ENCODE measurements at places on chromosomes 11 and 22.
A peak's percentile ranks its signal among the peaks of the same experiment; 100 is the strongest.

GRCh38 chr11:86972734-86973133 is 17.5 kb upstream of the FZD4 start:
- no peak for DNase-seq

DNA sequence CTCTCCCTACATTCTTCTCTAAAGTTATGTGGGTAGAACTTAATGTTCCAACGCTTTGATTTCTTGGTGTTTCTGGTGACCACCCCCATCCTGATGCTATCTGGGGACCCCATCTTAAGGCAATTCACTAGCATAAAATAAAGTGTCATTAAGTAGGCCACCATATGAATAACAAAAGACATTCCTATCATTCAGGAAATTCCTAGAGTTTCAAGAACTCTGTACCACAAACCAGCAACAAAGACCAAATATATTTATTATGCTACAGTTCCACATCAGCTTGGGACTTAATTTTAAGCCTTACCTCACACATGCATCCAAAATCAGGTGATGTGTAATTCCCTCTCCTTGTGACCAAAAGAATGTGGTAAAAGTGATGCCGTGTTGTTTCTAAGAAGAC is 254.6 kb upstream of the LRRC4C start:
- no peak for DNase-seq

DNA sequence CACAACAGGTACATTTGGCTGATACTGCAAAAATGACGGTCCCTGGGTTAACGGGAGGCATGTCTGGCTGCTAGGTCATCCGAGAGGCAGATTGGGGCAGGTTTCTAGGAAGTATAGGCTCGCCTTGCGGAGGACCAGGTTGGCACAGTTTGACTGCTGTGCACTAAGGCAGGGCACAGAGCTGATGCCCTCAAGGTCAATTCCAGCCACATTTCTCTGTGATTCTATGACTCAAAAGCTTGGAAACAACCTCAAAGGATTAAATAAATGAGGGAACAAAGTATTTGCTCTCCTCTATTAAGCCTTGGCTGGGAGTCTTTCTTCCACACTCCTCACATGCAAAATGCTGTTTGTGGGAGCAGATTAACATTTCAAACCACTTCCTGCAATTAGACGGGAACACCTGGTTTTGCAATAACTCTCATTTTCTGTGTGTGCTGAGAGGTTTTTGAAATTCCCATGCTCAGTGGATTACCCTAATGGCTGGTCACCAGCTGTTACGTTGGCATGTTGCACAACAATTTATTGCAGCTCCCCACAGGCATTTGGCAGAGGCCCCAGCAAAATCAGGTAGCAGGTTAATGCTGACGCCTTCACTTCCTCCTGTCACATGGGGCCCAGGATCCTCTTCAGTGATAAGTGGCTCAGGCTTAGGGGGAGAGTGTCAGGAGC is 61.0 kb upstream of the PLET1 start:
- no peak for DNase-seq

DNA sequence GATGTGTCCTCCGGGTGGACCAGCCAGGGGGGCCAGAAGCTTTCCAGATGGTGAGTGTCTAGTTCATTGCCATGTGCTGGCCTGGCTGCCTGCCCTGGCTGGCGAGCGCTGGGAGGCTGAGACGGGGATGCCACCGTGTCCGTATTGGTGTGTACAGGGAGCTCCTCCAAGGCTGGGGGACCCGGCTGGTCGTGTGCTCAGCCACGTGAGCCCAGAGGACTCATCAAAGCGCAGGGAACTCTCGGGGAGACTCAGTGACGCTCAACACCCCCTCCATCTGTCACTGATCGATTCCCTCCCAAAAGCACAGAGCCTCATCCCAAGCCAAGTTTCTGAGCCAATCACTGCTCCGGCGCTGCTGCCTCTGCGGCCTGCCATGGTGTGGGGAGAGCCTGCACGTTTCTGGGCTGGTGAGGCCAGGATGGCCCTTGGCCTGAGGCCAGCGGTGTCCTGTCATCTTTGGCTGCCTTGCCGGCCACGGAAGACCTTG is 423.7 kb downstream of the SHANK2 start:
- no peak for DNase-seq

DNA sequence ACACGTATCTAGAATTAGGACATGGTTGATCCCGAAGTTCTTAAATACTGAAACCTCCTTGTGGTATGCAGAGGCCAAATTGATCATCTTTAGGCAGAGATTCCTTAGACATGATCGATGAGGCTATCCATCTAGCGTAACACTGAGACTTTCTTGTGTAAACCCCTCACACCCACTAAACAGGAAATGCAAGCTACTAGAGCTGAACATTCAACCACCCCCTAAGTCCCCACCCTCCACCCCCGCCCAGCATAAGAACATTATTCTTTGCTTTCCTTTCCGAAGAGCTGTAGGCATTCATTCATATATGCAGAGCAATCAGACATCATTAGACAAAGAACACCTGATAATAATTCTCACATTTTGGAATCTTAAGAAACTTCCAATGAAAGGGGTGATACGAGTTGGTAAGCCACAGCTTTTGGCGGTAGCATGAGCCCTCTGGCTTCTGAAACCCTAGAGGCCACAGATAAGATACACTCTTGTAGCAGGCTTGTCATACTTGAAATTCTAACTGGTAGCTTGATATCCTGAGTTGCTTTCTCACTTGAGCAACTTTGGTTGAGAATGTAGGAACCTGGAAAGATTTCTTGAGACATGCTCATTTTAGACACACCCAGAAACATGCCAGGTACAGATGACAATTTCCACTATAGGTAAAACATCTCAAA is 42.2 kb downstream of the FLI1 start:
- no peak for DNase-seq

DNA sequence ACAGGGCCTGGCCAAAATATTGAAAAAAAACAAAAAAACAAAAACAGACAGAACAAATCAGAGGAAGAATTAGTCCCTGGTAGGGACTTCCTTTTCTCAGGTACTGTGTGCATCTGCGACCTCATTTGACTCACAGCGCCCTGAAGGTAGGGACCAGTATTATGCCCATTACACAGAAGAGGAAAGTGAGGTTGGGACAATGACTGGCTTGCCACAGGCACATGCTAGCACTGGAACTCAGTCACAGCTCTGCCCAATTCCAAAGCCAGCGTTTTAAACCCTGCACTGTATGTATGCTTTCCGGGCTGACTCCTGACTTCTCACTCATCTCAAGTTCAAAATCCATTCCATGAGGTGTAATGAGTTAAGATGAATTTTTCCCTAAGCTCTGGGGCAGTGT is 3.3 kb downstream of the SEC14L4 start:
- no peak for DNase-seq

DNA sequence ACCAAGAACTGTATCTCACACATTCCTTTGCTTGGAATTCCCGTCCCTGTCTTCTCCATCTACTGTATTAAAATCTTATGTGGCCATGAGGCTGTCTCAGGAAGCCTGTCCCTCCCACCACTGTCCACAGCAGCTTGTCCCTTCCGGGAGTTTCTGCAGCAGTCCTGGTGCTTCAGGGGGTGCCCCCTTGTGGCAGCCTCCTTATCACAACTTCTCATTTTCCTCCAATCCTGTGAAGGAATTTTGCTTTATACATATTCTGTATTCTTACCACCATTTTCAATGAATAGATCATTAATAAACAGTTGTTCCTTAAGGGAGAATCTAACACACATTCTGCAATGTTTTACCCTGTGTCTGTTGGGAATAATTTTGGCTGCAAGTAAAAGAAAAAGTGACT is 220.4 kb upstream of the RAG2 start:
- DNase-seq: no peak

DNA sequence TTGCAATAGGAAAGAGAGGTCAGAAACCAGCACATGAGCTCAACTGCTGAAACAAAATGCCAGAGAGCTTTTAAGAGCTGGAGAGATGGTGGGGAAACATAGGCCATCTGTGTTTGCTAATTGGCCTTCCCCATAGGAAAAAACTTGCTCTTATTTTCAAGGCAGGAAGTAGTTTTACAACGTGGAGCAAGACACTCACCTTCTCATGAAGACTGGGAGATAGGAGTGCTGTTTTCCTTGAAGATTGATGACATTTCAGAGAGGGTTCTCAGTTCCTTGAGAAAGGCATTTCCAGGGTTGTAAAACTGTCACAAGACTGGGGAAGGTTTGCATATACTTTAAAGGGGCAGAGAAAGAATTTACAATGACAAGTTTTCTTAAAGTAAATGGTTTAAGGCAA is 586.3 kb upstream of the RAG2 start:
- DNase-seq: no peak

DNA sequence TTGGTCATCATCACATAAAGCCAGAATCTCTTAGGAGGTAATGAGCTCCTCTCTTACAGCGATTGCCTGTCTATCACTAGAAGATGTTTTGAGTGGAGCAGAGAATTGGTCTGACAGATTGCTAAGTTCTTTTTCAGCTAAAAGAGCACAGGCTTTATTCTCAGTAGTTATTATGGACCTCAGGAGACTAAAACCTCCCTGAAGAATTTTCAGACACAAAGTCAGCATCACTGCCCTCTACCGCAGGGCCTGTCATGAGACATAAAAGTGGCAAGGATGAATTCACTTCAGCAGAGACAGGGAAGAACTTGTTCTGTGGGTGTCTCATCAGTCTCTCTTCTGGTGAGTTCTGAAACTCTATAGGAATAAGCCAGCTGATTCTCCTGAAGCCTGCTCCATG is at the start of gene OR51I2:
OR51I2 (plus strand) TSS at position 301 of the 400 bp plus-strand sequence. CDS start 4,166 bp downstream, outside the sequence.
- no peak for DNase-seq

- no peak for DNase-seq
Observed at GRCh38 chr11:88515002-88515401, 177.5 kb upstream of the CTSC start.

DNA sequence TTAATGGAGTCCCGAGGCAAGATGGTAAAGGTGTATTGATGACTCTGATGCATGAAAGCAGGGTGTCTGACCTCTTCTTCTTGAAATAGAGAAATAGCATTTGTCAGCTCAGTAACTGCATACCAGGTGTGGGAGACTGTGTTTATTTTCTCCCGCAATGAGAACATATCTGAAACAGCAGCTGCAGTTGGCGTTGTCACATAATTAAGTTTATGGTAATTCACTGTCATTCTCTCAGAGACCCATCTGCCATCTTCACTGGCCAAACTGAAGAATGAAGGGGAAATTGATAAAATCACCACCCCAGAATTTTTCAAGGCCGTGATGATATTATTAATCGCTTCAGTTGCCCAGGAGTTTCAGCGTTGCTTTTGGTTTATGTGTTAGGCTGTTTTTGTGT is 20.1 kb upstream of the MCHR1 start:
- DNase-seq: no peak

DNA sequence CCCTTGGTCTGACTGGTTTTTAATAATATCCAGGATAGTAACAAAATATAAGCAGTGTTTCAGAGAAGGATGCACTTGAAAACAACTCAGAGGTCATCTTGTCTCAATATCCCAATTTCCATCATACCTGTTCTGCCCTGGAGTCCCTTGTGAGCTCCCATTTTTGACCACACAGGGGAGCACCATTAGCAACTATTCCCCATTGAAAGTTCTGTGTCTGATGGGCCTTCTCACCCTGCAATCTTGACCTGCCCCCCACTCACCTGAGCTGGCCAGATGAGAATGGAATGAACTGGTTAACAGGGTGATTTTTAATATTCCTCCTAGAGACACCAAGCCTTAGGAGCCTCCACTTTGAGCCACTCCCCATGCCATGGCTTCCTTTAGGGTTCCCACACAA is 3.8 kb upstream of the CAPN5 start:
- no peak for DNase-seq

DNA sequence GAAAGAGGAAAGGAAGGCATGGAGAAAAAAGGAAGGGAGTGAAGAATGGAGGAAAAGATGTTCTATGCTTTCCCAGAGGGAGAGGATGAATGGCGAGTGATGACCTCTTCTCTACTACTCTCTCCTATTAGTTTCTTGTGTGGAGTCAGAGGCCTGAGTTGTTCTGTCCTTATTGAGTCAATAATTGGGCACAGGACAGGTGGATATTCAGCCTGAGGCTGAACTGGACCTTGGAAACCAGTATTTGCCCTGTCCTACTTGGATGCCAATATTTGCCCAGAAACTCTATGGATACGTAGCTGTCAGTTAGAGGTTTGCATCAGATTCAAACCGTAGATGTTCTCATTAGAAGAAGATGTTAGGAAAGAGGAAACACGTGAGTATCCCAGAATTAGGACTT is 17.6 kb upstream of the SWAP70 start:
- no peak for DNase-seq

GRCh38 chr11:34148504-34149165 is 43.2 kb downstream of the NAT10 start:
- DNase-seq: no peak

- peak; percentile 88 for DNase-seq
Observed at GRCh38 chr11:111550258-111550657, 9.7 kb downstream of the LAYN start.

DNA sequence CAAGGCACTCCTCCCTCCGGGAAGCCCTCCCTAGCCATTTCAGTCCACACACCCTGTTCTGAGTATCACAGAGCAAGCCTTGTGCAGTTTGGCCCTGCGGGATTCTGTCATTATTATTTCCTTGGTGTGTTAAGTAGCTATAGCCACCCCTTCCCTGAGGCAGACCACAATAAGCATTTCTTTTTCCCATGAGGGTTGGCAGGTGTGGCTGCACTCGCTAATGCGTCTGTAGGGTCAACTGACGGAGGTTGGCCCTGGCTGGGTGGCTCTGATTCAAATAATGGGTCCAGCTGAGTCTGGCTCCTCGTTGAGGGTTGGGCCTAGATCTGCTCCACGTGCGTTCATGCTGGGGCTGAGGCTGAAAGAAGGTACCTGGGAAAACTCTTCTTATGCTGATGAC is 5.1 kb downstream of the F2 start:
- no peak for DNase-seq
